ENCODE measurements at places on chromosomes 11 and 22. TPM values are rescaled to one million over a fixed set of nuclear protein-coding genes. Genes with fewer than 3 reads are reported as not detected.

GRCh38 chr11:124793466-124794278, 6.5 kb downstream of the MSANTD2 start:
- DNase-seq, result peak; percentile 15

DNA sequence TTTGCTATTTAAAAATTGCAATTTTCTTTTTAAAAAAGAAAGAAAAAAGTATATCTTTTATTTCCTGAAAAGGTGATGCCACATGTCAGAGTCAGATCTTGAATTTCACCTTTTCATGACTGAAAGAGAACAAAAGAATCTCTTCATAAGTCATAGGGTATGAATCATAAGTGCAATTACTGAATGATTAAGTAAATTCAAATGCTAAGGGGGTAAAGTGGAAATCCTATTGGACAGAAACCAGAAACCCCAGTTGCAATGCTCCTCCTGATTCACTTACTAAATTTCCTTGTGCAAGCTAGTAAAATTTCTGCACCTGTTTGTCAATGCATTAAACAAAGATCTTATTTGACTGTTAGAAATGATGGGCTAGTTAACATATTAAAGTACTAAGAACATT, 8.2 kb upstream of the PRRG4 start:
- peak; percentile 33 for DNase-seq

GRCh38 chr11:122505304-122506006, 150.1 kb upstream of the UBASH3B start:
- DNase-seq, result peak; percentile 70

GRCh38 chr11:46465683-46466082, 74.1 kb upstream of the CHRM4 start:
- DNase-seq, result no peak

DNA sequence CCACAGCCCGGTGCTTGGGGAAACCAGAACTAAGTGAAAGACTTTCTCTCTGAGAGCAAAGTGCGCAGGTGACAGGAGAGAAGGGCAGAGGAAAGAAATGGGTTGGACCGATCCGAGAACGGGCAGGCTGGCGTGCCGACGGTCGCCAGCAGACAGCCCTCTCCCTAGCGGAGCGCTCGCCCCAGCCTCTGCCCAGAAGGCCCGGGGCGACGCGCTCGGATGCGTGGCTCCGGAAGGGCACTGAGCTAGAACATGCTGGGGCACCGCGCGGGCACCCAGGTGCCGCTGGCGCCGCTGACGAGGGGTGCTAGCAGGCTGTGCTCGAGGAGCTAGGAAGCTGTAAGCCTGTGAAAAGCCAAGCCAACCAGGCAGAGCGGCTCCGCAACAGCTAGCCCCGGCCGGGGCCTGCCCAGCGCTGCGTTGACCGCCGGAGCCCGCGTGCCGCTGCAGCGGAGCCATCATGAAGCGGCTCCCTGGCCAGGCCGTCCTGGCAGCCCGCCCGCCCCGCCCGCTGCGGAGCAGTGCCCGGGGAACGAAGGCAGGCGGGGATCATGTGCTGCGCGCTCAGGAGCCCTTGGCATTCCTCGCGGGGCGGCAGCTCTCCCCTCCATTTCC, 22.1 kb upstream of the RRAS2 start:
- peak; percentile 67 for DNase-seq

- no peak for DNase-seq
These were observed 129.4 kb upstream of the TOP3B start for GRCh38 chr22:22111983-22112382.

DNA sequence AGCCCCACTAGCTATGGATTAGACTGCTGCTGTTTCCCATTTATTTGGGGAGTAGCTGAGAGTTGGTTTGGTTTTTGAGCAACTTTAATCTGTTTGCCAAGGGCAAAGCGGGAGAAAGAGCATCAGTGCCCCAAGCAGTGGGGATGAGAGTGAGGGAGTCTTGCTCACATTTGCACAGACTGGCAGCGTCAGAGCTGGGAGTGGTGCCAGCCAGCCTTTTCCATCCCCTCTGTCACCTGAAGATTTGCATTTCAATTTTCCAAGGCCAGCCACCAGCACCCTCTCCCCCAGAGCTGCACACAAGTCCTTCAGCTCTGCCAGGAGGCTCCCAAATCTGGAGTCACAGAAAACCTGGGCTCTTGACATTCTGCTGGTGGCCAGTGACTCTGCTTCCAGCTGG, 21.0 kb upstream of the UVRAG start:
- no peak for DNase-seq

GRCh38 chr11:29159552-29160465, 857.0 kb downstream of the KCNA4 start:
- DNase-seq, result peak; percentile 71

GRCh38 chr11:121864660-121865059, 251.4 kb downstream of the BLID start:
- no peak for DNase-seq

DNA sequence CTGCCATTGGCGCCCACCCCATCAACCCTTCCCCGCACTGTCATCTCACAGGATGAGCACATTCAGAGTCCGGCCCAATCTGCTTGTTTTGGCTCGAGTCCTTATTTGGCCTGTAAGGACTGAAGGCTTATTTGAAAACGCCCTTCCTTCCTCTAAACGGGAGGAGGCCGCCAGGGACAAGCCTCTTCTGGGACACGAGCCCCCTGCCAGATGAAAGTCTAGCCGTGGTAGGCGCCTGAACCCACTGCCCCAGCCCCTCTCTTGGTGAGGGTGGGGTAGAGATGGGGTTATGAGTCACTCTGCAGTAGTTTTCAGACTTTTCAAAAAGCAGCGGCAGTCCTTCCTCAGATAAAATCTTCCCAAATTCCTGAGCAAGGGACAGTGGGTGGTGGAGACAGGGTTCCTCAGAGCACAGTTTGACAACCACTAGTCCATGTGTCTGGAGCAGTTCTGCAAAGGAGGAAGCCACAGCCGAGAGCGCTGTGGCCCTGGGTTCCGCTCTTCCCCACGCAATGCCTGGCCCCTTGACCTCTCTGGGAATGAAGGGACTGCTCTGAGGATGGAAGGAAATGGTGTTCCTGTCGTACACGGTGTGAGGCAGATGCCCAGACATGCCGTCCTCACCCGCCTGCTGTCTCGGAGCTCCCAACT, 57.0 kb downstream of the MYH9 start:
- DNase-seq, result no peak

DNA sequence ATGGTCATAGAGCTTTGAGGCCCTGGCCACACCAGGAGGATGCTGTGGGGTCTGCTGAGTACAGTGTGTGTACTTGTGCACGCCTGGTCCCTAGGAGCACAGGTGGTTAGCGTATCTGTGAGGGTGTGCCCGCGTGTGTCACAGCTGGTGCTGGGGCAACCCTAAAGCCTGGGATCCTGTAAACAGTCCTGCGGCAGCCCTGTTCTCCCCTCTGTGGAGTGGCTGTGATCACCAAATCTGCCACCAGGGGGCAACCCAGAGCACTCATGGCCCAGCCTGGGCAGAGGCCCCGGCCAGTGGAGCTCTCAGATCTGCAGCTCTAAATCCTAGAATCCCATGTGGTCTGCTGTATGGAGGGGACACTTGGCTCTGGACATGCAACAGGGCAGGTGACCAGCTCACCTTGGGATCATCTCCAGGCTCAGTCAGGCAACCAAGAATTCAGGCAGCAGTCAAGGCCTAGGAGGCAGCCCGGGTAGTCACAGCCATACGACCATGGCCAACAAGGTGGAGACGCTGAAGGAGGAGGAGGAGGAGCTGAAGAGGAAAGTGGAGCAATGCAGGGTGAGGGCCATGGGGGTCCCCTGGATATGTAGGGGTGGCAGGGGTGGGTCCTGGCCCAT, 3.9 kb downstream of the SH3BP1 start:
- peak; percentile 92 for DNase-seq

DNA sequence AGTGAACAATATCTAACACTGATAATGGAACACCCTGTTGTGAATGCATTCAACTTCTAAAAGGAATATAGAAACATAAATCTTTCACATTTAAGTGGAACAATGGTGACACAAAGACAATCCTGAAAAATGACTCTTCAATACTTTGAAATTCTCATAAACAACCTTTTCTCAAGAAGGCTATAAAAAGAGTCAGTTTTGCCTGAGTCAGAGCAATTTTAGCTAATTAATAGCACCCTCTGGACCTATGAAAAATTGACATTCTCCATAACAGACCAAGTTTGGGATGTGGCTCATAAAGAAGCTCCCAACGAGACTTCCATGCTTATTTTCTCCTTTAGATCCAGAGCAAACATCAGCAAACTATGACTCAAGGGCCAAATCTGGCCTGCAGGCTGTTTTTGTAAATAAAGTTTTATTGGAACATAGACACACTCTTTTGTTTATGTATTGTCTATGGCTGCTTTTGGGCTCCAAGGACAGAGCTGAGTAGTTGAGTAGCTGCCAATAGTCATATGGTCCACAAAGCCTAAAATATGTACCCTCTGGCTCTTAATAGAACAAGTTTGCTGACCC, 108.0 kb downstream of the MAML2 start:
- DNase-seq, result no peak

DNA sequence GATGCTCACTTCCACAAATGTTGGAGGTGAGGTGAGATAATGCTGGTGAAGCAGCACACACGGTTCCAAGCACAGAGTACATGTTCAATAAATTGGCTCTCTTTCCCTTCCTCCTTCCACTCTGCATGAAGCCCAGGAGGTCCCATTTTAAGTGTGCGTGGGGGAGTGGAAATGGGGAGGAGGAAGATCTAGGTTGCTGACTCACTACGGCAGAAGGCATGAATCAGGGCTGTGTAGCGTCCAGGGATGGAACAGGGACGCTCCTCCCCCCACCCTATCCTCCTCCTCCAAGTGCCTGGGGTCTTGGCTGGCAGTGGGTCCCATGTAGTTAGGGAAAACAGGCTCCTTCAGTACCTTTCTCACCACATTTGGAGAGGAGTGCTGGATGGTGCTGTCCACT, 44.2 kb downstream of the TRIM66 start:
- no peak for DNase-seq

DNA sequence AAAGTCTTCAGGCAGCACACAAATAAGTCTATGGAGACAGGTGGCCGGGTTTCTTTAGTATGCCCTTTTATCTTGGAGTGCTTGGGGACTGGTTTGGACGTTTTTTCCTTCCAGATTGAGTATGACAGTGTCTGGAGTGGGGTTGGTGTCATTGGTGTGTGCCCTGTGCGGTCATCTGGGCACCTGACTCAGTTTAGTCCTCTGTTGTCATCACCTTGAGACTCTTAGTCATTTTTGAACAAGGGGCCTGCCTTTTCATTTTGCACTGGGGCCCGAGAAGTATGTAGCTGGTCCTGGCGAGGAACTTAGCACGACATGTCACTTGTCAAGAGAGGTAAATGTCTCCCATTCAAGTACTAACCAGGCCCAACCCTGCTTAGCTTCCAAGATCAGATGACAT, 27.2 kb upstream of the MYO18B start:
- no peak for DNase-seq

Gene SPDYC
- total RNA-seq, result not detected

Gene APOBEC3F
- total RNA-seq, result 24.1 TPM

Gene SCGB1A1
- total RNA-seq, result not detected

Gene PHLDA2
- total RNA-seq, result 111 TPM

Gene NRGN
- total RNA-seq, result 5.8 TPM

Gene APOC3
- total RNA-seq, result not detected
